ENCODE measurements at places on chromosomes 4 and X.

DNA sequence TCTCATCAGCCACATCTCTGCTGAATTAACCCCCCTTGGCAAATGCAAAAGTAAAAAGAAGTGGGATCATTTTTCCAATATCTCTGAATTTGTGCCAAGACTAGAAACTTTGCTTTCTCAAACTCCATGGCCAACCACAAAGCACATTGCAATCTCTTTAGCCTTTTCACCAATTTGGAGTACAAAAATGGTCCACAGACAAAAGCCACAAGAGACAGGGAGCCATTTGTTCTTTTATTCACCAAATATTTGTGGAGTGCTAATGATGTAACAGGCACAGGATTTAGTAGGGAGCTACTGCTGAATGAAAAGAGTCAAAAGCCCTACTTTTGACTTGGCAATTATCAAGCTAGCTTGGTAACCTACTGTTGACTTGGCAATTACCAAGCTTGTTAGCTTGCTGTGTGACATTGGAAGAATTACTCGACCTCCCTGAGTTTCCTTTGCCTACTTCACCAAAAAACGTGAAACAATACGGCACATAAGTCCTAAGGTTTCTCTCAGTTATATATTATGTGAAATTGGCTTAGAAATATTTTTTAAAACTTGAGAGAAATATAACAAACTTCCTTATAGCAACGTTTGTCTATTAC lies 97.1 kb upstream of the KLF3 start:
- DNase-seq = no peak

DNA sequence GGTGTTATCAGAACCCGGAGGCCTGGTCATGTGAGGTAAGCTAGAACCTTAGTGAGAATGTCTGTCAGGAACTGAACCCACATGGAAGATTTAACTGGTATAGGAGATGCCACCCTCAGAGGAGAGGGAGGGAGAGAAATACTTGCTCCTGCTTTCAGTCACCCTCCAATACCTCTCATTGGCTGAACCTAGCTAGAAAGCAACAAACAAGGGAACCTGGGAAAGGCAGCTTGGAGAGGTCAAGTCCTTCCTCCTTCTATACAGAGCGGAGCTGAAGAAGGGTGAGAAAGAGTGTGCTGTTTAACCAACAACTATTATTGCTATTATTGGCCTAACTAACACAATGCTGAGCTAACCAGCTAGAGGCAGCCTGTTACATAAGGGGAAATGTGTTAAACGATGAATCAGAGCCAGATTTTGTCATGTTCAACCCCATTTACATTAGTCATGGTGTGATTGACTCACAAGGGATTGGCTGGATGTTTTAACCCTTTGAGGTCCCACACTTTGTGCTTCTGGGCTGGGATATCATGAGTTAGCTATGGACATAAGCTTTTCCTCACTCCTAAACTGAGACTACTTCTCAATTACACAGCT lies 96.5 kb upstream of the ESX1 start:
- peak; percentile 2 for DNase-seq

- no peak for DNase-seq
Measured at GRCh38 chr4:161949946-161950725, 213.7 kb downstream of the FSTL5 start.

DNA sequence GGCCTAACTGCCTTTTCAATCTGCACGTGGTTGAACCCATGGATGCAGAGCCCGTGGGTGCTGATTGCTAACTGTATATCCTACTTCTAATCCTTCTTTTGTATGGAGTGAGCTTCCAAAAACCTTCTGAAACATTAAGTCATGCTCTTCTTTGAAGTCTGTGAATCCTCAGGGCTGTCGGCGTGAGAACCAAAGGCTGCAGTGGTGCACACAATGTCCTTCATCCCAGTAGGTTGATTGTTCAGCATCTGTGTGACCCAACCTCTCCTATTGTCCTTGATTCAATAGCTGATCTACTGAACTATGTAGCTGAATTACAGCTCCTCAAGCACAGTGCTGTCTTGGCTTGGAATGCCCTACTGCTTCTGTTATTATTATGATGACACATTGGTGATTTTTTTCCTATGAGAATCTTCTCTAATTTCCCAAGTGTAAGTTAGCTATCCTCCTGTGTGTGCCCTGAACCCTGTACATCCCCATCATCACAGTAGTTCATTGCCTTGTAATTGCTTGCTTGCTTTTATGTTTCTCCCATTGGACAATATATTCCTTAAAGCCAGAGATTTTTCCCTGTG lies 294.6 kb downstream of the TRIML1 start:
- DNase-seq = no peak

DNA sequence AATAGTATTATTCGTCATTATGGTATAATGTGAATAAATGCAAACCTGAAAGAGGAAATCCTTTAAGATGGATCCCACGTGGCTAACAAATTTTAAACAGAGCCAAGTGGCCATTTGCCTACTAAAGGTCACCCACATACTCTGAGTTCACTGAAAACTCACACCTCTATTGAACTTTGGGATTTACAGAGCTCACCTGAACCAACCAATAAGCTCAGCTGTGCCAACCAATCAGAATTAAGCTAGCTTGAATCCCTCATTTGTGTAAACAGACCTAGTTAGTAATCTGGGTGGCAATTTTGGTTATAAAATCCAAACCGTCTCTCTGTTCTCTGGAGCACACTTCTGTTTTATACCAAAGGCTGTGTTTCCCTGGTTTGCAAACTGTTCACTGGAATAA lies 5.4 kb upstream of the NUDT9 start:
- DNase-seq = no peak

GRCh38 chrX:133005616-133006015 lies 47.2 kb upstream of the HS6ST2 start:
- no peak for DNase-seq

DNA sequence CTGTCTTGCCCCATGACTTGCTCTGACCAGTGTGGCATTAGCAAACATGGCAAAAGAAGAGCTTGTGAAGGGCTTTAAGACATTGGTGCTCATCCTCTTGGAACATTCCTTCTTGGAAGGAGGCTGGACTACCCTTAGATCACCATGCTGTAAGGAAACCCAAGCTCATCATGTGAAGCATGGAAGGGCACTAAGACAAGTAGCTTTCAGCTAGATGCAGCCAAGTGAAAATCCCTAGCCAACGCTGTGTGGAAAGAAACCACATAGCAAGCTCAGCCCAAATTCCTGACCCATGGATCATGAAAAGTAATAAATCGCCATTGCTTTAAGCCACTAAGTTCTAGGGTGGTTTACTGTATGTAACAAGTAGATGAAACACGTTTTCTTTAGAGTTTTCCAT lies 12.4 kb upstream of the PACRGL start:
- DNase-seq = no peak

Measured in SW 1271 (cell line).